Caki2 (cell line): ENCODE measurements at places on chromosomes 11 and 22.
A peak's percentile ranks its signal among the peaks of the same experiment; 100 is the strongest.

DNA sequence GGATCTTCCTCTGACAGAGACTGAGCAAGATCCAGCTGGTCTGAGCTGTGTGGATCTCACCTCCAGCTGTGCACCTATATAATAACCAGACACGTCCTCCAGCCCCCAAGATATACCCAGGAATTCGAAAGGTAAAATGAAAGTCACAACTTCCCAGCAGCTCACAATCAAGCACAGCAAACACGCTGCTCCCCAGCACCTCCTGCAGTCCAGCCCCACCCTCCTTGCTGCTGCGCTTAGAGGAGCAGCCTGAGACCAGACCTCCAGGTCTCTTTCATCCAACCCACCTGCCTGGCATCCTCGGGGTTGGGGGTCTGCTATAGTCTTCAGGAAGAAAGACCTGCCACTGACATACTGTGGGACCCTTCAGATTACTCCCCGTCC, 3.0 kb upstream of the APOL4 start:
- DNase-seq, result no peak

GRCh38 chr11:2892967-2893528, 7.5 kb upstream of the CDKN1C start:
- DNase-seq, result no peak

DNA sequence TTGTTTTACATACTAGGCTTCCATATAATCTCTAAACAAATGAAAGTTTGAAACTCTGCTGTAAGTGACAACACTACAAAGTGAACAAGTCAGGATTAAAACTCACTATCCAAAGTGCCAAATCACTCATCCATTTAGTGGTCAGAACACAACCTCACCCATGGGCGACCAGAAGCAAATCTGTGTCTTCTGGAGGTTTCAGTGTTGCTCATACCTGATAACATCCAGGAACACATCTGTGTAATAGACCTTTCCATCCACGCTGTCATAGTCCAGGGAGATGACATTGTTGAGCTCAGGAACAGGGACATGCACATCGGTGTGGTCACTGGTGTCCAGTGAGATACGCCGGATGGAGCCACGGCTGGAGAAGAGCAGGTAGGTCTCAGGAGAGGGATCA, 28.5 kb upstream of the CKAP5 start:
- DNase-seq, result peak; percentile 12

DNA sequence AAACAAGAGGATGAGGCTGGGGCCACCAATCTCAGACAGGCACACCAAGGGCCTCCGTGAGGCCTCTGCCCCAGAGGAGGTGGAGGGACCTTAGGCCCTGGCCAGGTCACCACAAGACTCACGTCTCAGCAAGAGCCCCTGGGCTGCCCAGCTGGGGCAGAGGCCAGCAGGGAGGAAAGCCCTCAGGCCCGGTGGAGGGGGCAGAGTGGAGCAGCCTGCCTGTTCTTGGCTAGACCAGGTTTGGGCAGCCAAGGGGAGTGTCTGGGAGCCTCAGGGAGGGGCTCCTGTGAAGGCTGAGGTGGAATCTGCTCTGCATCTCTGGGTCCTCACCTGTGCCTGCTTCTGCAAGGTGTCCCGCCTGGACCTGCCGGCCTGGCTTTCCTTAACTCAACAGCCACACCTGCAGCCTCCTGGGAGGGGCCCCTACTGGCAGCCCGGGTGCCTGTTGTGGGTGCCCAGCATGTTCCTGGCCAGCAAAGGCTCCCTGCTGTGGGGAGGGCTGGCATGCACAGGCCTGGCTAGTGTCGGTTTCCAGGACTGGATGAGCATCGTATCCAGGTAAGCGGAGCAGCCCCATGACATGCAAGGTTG, 11.9 kb downstream of the TTLL12 start:
- DNase-seq, result no peak

GRCh38 chr11:26035696-26036095, 296.2 kb upstream of the ANO3 start:
- no peak for DNase-seq

DNA sequence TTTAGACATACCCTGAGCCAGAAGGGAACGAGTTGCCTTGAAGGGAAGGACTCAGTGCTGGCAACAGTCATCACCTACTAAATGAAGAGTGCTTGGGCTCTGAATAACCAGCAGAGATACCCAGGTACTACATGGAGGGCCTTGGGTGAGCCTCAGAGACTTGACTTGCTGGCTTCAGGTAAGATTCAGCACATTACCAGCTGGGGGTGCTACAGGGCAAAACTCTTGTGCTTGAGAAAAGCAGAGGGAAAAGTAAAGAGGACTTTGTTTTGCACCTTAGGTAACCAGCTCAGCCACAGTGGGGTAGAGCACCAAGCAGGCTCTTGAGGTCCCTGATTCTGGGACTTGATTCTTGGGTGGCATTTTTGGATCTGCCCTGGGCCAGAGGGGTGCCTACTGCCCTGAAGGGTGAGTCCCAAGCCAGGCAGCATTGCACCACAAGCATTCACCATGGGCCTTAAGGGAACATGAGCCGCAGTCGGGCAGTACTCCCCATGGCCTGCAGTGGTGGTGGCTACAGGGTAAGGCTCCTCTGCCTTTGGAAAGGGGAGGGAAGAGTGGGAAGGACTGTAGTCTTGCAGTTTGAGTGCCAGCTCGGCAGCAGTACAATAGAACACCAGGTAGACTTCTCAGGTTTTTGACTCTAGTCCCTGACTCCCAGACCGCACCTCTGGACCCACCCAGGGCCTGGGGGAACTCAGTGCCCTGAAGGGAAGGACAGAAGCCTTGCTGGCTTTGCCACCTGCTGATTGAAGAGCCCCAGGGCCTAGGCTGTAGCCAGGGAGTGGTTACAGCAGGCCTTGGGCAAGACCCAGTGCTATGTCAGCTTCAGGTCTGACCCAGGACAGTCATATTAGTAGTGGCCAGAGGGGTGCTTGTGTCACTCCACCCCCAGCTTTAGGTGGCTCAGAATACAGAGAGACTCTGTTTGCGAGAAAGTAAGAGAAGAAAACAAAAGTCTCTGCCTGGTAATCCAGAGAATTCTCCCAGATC, 22.7 kb upstream of the PLEKHA7 start:
- DNase-seq, result no peak

- no peak for DNase-seq
Measured at GRCh38 chr11:68509066-68509465, 48.5 kb downstream of the PPP6R3 start.

DNA sequence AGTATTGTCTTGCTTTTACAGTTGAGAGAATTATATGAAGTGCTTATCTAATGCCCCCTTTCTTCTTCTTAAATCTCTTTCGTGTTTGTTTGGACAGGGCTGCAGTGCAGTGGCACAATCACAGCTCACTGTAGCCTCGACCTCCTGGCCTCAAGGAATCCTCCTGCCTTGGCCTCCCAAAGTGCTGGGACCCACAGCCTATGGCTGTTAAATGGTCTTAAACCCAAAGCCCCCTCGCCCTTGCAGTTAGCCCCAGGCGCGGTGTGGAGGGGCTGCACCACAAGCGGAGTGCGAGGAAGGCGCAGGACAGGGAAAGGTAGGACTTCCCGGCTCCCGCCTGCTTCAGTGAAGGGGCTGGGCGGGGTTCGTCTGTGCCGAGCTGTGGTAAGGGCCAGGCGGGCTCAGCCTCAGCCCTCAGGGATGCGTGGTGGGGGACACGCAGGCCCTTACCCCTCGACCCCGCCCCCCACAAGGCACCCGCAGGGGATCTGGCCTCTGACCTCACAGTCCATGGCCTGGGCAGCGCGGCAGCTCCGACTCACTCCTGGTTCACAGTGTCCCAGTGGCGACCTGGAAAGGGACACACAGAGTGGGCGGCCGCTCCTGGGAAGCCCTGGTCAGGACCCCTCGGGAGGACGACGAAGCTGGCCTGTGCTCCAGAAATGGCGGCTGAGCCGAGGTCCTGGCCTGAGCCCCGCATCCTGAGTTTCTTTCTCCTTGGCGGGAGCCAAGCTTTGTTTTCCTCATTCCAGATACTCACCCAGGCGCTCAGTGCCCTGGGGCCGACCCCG, 24.5 kb downstream of the BID start:
- no peak for DNase-seq

- DNase-seq, result no peak
Measured at GRCh38 chr22:37284805-37285355, 2.6 kb downstream of the CYTH4 start.

- no peak for DNase-seq
Measured at GRCh38 chr11:106681435-106681834, 336.8 kb downstream of the GUCY1A2 start.

- DNase-seq, result no peak
Measured at GRCh38 chr11:44226490-44226889, 83.4 kb downstream of the ALX4 start.

GRCh38 chr11:109304159-109304558, 117.8 kb upstream of the C11orf87 start:
- no peak for DNase-seq

DNA sequence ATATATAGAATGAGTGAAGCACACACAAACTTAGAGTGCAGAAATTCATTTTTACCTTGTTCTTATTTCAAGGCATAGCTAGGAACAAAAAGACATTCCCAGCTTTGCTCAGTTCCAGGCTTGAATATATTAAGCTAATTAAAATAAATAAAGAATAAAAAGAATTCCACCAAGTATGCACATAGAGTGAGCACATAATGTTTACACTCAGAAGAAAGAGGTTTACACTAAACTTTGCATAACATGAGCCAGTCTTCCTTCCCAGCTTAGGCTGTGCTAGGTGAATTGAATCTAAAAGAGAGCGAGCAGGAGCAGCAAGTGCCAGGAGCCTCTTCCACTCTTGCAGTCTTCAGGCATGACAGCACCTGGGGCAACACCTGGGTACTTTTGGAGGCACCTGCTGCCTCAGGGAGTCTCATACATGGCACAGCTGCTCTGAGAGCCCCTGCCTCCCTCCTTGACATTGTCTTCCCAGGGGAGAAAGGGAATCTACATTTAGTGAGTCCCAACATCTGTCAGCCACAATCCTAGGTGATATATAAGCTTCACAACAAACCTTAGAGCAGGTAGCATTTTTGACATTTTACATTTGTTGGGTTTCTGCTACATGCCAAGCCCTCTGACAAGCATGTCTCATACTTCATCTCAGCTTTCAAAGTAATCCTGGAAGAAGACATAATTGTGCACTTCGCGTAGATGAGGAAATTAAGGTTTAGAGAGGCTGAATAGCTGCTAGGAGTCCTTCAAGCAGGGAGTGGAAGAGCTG, 732.7 kb upstream of the TENM4 start:
- DNase-seq, result no peak

DNA sequence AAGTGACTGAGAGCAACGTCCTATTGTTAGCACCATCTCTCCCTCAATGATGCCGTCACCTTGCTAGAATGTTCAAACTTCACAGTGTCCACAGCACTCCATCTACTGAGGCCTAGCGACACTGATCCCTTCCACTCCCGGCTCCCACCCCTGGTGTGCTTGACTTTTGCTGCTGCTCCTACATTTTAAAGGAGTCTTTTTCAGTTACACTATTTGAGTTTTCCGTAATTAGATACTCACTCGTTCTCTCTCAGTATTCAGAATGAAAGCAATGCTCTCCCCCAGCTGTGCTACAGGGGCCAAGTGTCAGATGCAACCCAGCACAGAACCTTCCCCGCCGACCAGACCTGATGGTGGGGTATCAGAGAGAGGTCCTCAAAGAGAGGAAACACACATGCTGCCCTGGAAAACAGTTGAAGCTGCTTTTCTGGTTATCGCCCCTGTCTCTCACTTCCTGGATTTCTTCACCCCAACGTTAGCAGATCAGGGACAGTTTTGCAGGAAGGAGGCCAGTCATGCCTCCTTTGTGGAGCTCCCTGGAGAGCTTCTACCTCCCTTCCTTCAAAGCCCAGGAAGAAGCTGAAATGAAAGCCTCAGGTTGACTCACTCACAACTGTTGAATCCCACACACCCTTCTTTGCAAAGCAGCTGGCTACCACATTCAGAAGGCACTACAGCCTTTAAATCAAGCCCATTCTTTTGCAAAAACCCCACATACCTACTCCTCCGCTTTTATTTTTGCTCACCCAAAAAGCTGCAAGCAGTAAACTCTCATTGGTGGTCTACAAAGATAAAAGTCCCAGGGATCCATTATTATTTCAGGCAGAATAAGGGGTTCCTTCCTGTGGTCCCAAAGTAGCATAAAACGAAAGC, 23.5 kb downstream of the LARGE1 start:
- DNase-seq, result no peak

DNA sequence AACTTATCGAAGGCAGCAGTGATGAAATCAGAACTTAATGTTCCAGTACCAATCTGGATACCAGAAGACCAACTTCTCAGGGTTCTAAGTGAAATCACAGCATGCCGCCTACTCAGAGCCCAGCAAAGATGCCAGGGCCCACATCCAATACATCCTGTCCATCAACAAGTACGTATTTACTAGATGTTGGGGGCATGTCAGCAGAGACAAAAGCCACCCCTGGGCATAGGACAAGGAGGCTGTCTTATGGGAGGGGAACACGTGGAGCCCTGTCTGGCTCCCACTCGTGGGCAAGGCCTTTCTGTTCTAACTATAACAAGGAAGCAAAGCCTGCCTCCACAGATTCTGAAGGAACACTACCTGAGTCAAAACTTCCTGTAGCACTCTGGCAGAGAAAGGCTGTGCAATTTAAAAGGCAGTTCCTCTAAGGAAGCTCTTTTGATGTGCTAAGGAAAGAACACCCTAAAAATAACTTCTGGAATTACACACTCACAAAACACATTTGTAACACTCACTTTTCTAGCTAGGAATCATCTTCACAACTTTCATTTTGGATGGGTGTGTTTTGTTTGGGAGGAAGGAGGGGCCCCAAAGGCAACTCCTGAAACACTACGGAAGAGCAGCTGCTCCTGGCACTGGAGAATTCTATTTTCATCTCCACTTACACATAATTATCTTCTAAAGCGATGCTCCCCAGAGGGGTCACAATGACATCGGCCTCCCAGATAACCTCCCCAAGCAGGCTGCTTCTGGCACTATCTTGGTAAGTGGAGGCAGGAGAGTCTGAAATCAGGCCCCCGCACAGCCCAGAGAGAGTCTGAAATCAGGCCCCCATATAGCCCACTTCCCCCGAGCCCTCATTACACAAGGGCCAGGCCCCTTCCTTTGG, 14.2 kb downstream of the SMCO4 start:
- no peak for DNase-seq

DNA sequence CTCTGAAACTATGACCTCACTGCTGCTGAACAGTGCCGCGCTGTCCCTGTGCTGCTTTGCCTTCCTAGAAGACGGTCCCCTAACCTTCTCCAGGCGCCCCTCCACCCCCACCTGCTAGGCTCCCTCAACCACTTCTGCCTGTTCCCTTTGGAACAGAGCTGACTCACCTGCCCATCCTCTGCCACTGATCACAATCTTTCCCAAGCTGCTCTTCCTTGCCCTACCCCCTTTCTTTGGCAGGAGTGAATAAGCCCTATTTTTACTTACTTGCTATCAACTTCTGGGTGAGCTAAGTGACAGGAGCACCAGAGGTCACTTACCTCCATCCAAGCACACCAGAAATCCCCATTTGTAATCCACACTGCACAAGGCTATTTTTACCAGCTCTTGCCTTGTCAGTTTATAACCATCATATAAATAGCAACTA, 116.0 kb upstream of the BID start:
- DNase-seq, result peak; percentile 55

DNA sequence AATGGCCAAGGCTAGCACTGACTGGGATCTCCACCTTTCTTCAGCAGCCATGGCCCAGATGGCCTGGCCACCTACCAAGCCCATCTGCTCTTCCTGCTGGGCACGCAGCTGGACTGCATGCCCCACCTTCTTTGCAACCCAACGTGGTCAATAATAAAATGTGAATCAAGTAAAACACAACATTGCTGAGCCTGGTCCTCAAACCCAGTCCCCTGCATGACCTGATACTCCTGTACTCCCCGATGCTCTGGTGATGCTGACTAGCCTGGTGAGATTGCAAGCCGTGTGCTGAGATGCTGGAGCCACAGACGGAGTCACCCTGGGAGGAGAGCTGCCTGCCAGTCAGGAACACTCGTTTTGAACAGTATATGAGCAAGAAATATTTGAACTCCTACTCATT, 34.0 kb downstream of the PARVG start:
- no peak for DNase-seq
